Activated CD8-positive, alpha-beta memory T cell treated with anti-CD3 and anti-CD28 coated beads, Interleukin-2, amount 10 ng/mL, durations not matched to agents 7 days and 5 days (primary cell): ENCODE measurements at places on chromosomes 7 and 10.

DNA sequence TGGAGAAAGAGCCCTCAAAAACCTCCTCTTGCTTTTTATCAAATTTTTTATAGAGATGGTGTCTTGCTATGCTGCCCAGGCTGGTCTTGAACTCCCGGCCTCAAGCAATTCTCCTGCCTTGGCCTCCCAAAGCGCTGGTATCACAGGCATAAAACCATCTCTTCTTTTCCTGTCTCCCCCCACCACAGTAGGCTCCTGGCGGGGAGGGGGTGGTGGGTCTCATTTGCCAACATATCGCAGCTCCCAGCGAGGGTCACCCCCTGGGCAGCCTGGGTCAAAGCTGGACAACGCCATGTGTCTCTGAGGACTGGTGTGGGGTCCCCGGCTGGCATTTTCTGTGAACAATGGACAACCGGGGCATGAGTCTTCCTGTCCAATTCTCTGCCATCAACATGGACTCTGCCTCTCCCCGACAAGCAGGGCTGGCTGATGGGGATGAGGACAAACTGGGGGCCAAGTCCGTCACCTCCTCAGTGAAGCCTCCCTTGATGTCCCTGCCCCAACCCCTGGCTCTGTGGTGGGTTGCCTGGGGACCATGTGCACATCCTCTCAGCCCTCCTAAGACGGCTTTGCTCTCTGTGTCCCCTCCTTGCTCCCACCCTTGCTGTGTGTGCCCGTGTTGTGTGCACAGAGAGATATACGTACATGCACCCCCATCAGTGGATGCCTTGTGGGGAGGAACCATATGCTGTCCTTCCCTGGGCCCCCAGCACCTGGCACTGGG is 86.4 kb upstream of the GNA12 start:
- DNase-seq: no peak

DNA sequence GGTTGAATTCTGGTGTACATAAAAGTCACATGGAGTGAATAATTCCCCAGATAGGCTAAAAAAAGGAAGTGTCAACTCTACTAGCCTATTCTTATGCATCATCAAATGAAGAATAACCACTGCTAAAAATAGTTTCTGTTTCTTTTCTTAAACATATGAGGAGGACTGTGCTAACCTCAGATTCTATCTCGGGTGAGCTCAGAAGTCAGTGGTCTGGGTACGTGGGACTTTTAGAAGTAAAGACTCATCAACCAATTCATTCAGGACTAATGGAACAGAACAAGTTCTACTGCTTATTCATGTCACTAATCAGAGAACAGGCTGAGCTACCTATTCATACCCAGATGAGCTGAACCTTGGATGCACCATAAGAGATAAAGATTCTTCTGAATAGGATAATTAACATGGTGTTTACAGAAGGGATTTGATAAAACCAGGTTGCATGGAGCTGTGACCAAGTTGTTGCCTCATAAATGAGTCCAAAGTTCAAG is 9.5 kb upstream of the ASAH2 start:
- peak; percentile 78 for DNase-seq

- no peak for DNase-seq
These were observed 210.1 kb downstream of the TNS3 start for GRCh38 chr7:47371733-47372368.

- no peak for DNase-seq
These were observed 81.2 kb downstream of the BMPR1A start for GRCh38 chr10:86837663-86838062.

DNA sequence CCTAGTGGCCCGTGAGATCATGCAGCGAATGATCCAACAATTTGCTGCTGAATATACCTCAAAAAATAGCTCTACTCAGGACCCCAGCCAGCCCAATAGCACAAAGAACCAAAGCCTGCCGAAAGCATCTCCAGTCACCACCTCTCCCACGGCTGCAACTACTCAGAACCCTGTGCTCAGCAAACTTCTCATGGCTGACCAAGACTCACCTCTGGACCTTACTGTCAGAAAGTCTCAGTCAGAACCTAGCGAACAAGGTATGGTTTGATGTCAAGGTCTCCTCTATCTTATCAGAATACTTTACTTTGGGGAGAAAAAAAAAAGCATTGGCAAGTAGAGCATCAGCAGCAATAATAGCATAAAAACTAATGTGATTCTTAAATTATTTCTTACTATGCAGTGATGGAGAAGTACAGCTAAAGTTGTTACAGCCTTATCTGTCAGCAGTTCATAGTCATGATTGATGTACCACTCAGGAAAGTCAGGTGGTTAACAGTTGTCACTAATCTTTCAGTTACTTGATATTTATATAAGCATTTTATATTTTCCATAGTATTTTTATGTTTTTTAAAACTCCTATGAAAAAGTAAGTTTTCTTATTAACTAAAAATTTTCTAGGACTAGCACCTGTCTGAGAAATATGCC is 117.1 kb downstream of the LCOR start:
- no peak for DNase-seq

DNA sequence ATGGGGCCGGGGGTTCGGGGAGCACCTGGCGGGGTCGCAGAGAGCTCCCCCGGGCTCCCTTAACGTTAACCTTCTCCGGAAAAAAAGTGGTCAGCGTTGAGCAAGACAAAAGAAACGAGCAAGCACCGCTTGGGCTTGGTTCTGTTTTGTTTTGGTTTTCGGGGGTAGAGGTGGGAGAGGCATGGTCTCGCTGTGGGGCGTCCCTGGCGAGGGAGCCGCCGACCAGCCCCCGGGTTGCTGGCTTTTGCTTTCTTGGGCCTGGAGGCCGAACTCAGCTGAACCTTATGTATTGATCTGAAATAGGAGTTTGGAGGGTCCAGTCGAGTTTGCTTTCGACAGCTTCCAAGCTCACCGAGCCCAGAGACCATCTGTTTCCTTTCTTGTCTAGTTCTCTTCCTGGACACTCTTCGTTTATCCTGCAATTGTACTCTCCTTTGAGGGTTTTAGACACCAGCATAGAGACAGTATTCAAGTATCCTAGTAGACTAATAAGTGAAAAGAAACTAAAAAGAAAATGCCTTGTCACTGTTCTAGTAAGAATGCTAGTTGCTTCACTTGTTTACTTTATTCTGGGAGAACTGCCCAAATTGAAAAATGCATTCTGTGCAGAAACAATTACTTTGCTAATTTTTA is 980 bp downstream of the FHIP2A start:
- DNase-seq: peak; percentile 60

GRCh38 chr10:5479481-5480161 is 19.7 kb downstream of the CALML5 start:
- no peak for DNase-seq

DNA sequence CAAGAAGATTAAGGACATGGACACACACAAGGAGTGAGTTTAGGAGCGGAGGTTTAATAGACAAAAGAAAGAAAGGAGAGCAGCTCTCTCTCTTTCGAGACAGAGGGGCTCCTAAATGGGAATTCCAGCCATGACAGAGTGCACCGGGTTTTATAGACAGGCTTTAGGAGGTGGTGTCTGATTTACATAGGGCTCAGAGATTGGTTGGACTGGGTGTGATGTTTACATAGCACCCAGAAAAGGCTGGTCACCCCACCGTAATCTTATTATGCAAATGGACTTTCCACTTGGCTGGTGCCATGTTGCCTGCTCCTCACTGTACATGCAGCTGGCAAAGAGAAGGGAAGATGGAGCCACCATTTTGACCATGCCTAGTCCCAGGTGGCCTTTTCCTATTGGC is 28.4 kb upstream of the MRC1 start:
- no peak for DNase-seq

GRCh38 chr10:51343391-51343790 is 269.1 kb downstream of the PRKG1 start:
- DNase-seq: no peak

GRCh38 chr10:79152423-79152817 is 83.7 kb downstream of the ZMIZ1 start:
- DNase-seq: no peak

DNA sequence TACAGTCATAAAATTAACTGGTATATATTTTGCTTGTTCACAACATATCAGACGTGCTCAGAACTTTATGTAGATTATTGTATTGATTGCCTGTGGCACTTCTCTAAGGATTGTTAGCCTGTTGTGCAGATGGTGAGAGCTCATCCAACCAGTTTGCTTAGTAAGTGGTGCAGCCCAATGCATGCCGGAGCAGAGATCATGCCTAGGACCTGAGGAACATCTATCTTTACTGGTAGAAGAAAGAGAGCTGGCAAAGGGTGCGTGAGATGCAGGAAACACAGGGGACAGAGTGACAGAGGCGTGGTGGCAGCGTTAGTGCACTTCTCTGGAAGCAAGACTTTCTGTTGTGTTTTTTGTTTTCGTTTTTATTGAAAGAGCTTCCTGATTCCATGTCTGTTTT is 35.9 kb downstream of the CCM2 start:
- DNase-seq: peak; percentile 48

GRCh38 chr10:132527339-132528063 is 10.1 kb upstream of the INPP5A start:
- no peak for DNase-seq

- DNase-seq: no peak
These were observed 9.5 kb upstream of the GGCT start for GRCh38 chr7:30514177-30514576.

GRCh38 chr10:70748305-70748704 is 36.9 kb downstream of the TBATA start:
- no peak for DNase-seq

DNA sequence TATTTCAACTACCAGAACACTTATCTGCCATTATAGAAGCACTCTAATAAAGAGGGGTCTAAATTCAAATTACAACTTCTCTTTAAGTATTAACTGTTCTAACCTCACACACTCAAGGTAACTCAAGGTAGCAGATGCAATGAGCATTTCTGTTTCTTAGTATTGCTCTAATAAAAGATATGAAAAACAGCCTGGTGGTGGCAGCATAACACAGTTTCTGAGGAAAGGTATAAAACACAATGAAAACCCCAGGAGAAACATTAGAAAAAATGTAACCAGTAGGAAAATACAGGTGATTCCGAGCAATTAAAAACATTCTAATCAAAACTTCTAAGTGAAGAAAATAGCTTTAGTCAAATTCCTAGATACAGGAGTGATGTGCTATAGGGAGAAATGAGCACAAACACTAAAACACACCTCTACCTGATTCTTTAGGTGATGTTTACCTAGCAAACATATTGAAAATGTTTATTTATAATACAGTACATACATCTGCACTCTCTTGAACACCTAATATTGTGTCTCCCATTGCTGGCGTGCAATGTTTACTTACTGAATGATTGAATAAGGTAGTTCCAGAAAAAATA is 3.5 kb downstream of the MKRN1 start:
- peak; percentile 62 for DNase-seq

DNA sequence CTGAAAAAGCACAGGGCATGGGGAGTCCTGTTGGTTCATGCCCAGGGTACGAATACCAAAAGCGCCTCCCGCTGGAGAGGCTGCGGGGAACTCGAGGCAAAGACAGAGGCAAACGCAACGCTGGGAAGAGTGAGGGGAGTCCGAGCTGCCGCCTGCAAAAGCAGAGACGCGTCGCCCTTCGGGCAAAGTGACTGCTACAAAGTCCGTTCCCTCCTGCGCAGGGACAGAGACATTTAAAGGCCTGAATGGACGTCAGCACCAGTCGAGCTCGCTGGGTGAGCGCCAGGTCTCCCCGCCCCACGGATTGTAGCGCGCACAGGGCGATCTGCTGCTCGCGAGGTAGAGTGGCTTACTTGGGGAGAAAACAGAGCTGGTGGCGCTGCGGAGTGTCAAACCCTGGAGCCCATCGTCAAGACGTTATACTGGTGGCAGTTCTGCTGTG is 732.8 kb downstream of the ZWINT start:
- no peak for DNase-seq

GRCh38 chr10:33734393-33735155 is 400.1 kb upstream of the NRP1 start:
- no peak for DNase-seq

DNA sequence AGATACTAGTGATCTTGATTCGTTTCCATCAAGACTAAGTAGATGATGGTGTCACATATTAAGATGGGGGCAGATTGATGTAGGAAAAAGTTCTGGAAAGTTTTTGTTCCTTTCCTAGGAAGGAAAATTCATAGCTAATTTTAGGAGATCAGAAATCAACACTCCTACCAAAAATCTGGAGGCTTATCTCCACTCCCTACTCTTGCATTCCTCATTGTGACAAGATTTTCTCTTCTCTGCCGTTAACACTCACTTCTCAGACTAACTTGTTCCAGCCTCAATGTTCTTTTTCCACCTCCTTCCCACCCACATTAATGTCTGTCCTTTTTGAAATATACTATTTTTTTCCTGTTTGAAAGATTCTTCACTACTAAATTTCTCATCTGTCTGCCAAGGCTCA is 851.9 kb upstream of the GHITM start:
- DNase-seq: no peak

DNA sequence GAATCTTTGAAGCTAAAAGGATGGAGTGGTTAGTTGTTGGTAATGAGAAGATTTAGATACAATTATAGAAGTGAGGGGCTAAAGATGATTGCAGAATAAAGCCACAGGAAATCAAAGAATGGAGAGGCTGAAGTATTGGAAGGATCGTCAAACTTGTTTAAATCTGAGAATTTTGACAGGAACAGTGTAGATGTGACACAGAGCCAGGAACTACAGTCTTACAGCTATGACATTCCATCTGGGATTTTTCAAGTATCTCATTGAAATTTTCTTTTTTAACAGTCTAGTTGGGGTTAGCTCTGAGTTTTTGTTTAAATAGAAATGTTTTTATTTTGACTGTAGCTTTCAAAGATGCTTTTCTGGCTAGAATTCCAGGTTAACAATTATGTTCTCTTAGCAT is 181.4 kb downstream of the NRG3 start:
- no peak for DNase-seq

GRCh38 chr10:103280506-103280905 is 3.6 kb downstream of the INA start:
- no peak for DNase-seq

GRCh38 chr10:73529089-73529832 is 33.4 kb upstream of the PPP3CB start:
- DNase-seq: peak; percentile 61

- DNase-seq: no peak
These were observed 798.0 kb upstream of the AUTS2 start for GRCh38 chr7:68800316-68800715.

DNA sequence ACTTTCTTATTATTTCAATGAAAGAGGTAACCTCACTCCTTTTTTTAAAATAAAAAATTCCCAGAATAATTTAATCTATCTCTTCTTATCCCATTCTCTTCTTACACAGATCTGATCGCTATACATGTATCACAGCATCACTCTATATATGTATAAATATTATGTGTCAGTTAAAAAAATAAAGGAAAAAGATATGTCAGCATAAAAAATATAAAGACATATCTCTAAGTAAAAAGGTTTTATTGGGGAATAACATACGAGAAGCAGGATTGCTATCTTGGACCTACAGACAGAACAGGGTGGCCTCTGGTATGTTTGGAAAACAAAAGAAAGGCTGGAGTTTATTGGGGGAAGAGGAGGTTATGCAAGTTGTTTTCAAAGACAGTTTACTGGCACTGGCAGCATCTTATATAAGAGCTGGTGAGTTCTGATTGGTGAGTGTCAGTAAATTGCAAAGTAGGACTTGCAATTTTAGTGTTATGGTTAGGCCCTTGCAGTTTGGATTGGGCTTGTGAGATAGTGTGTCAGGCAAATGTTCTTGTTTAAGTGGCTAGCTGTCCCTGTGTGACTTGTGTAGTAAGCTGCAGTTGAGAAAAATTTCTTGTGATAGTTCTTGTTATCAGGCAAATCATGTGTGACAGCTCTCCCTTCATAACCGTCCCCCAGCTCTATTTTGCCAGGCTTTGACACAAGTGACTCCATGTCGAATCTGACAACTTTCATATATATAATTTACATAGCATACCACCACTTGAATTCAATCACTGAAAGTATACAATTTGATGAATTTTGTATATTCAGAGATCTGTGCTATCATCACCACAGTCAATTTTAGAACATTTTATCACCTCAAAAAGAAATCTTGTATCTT is 118.2 kb downstream of the HBP1 start:
- no peak for DNase-seq

- no peak for DNase-seq
These were observed 154.3 kb downstream of the ZNF365 start for GRCh38 chr10:62528441-62528840.
